ENCODE measurements at places on chromosomes 7 and 10.

- no peak for DNase-seq
Measured at GRCh38 chr10:58898854-58899573, 277.4 kb upstream of the PHYHIPL start.

DNA sequence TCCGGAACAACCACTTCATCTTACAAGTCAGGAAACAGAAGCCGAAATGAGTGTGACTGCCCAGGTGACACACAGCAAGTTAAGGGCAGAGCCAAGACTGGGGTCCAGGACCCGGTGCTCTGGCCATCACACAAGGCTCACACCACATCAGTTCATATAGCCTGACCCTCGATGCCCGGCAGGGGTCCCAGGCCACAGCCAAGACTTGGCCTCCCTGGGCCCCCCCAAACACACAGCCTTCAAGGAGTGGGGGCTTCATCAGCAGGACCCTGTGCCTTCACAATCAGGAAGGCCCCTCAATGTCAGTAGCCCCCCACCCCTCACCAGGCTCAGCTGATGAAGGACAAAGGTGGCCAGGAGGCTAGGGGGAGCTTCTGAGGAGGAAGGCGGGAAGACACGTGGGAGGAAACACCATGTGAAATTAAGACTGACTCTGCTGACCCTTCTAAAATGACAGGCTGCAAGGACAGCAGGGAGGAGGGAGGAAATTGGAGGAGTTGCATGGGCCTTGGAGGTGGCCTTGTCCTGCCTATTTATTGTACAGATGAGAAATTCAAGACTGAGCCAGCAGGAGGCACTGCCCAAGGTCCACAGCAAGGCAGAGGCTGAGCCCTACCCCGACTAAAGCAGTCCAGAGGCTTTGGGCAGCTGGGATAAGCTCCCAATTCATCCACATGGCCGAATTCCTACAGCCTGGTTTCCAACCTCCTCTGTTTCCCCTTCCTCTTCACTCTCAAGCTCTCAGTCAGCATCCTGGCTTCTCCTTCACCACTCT is 216.1 kb upstream of the ZMIZ1 start:
- no peak for DNase-seq

DNA sequence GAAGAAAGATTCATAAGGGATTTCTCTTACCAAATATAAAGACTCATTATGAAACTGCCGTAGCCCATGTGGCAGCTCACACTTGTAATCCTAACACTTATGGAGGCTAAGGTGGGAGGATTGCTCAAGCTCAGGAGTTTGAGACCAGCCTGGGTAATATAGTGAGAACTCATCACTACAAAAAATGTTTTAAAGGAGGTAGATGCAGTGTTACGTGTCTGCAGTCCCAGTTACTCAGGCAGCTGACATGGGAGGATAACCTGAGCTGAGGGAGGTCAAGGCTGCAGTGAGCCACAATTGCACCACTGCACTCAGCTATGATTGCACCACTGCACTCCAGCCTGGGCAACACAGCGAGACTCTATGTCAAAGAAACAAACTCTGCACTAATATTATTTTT is 18.1 kb upstream of the DNA2 start:
- no peak for DNase-seq

DNA sequence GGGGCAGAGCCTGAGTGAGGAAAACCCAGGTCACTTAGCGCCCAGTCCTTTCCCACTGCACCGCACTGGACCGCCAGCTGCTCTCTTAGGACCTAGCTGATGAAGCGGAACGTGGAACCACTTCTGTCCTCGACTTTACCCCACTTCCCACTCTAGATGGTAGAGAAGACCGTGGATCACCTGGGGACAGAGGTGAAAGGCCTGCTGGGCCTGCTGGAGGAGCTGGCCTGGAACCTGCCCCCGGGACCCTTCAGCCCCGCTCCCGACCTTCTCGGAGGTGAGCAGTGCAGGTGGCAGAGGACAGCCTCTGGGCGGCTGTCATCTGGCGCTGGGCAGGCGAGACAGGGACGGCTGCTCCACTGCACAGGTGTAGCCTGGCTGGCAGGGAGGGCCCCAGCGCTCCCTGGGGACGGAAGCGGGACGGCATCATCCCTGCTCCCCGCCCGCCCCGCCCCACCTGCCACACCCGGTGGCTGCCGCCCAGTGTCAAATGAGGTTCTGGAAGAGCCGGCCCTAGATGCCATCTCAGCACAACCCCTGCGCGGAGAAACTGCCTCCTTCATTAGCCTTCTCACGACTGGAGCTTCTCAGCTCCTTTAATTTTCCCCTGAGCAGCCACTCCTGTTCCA is 11.7 kb downstream of the PLAC9 start:
- no peak for DNase-seq

GRCh38 chr7:116315293-116315692 is 105.0 kb downstream of the TES start:
- DNase-seq: no peak

All from nucleus accumbens (tissue), 56 donors.